ENCODE measurements at places on chromosomes 13 and 19.

- no peak for DNase-seq
Observed at GRCh38 chr19:5682107-5682482, 1.3 kb downstream of the HSD11B1L start.

DNA sequence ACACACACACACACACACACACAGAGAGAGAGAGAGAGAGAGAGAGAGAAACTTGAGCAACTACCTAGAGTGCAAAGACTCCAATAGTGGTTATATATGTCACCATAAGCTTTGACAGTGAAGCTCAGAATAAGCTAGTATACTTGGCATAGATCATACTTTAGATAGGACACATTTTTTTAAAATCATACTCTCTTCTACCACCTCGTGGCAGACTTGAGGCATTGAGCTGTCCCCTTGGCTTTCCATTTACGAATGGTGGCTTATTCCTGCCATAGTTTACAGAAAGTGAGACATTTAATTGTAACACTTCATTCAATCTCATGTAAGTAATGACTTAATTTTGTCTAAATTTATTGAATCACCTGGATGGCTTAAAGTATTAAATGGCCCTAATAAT, 108.2 kb downstream of the EDNRB start:
- peak; percentile 34 for DNase-seq

GRCh38 chr13:83733293-83733692, 149.0 kb downstream of the SLITRK1 start:
- no peak for DNase-seq

GRCh38 chr13:113048766-113049165, 56.8 kb upstream of the F7 start:
- DNase-seq: no peak

- no peak for DNase-seq
Observed at GRCh38 chr13:37954191-37954590, 84.6 kb upstream of the TRPC4 start.

DNA sequence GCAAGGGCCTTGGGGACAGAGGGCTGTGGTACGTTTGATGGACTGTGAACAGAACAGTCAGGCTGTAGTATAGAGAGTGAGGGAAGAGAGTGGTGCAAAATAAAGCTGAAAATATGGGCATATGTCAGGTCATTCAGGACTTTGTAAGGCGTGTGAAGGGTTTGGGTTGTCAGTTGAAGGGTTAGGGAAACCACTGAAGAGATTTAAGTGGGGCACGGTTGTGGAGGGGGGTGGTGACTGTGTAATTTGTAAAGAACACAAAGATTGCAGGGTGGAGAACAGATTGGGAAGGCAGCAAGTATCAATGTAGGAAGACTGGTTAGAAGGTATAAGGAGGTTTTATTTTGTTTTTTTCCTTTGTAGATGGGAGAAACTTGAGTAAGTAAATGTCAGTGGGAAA, 349.8 kb downstream of the DLEU7 start:
- DNase-seq: no peak

- DNase-seq: peak; percentile 98
Observed at GRCh38 chr19:2602391-2603181, 99.9 kb downstream of the GNG7 start.

GRCh38 chr13:20799726-20800416, 26.1 kb upstream of the EEF1AKMT1 start:
- peak; percentile 51 for DNase-seq

DNA sequence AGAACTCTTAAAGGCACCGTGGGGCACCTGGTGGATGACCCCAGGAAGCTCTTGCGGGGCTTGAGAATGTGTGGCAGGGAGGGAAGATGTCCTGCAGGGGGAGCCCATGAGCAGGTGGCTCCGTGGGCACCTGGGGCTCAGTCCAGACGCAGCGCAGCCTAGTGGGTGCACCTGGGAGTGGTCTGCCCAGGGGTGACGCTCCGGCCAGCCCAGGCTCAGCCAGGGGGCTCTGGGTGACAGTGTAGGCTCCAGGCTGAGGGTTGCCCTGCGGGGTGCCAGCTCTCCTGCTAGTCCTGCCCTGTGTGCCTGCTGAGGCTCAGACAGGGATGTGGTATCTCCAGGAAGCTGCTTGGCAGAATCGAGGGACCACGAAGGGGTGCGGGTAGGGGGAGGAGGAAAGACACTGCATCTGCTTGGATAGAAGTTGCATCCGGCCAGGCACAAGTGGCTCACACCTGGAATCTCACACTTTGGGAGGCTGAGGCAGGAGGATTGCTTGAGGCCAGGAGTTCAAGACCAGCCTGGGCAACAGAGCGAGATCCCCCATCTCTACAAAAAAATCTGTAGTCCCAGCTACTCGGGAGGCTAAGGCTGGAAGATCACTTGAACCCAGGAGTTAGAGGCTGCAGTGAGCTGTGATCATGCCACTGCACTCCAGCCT, 15.0 kb upstream of the PGLS start:
- DNase-seq: peak; percentile 73

DNA sequence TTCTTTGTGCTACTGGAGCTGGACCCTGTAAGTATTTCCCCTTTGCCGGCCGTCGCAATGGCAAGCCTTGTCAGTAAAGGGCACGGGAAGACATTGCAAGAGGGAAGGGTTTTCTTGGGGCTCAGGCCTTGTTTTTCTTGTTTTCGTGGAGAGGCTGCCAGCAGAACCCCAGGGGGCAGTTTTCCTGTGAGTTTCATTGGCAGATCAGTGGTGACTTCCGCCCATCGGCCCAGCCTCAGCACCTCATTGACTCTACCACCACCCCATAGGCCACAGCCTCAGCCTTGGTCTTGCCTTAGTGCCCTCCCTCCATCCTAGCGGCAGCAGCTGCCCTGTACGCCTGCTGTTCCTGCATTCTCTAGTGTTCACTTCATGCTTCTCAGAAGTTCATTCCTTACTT, 61.5 kb downstream of the GJA3 start:
- DNase-seq: no peak

All from cardiac fibroblast (primary cell).